ENCODE measurements at places on chromosomes 5 and 9. TPM values are rescaled to one million over a fixed set of nuclear protein-coding genes. Genes with fewer than 3 reads are reported as not detected.

Gene KIF27
- total RNA-seq: 2.5 TPM

Gene PCDHAC2
- 0.17 TPM for total RNA-seq

Gene TOPORS
- 33.7 TPM for total RNA-seq

Gene GDF9
- not detected for total RNA-seq

Gene PCDHGA4
- 0.17 TPM for total RNA-seq

Gene PCDHGC3
- 88.4 TPM for total RNA-seq

Gene ADGRD2
- total RNA-seq: not detected

Gene ELP1
- 14.2 TPM for total RNA-seq

Gene TAF11L10
- not detected for total RNA-seq
